ENCODE measurements at places on chromosomes 2 and 18.

- DNase-seq = no peak
Measured at GRCh38 chr2:33116799-33117198, 170.0 kb downstream of the LTBP1 start.

DNA sequence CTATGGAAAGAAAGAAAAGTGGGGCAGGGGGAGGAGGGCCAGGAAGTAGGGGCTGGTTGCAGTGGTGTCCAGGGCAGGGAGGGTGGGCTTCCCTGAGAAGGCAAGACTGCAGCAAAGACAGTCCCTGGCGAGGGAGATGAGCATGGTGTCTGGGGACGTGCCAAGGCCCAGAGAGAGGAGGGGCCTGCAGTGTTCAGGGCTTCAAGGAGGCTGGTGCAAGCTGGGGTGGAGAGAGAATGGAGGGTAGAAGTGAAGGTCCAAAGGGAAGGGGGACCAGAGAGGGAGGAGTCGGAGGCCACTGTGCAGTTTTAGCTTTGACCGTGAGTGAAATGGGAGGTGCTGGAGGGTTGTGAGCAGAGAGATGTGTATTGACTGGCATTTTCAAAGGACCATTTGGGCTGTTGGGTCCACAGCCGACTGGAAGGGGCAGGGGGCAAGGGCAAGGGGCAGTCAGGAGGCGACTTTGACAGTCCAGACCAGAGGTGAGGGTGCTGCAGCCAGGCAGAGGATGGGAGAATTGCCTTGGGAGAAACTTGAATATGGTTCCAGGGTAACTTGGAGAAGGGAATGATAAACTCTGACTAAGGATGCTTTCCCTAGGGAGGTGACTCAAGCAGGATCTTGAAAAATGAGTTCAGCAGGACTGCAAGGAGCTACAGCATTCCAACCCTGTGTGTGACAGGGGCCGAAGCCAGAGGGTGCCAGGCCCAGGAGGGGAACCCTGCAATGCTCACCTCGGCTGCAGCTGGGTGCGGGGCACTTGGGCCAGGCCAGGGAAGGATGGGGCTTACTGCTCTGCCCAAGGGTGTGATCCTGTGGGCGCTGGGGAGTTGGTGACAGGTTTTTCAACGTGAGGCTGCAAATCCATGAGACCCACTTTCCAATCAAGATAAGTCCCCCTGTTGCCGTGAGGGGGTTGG is 177.1 kb upstream of the HAAO start:
- DNase-seq = no peak

GRCh38 chr18:51279367-51279984 is 82.0 kb upstream of the MEX3C start:
- peak; percentile 34 for DNase-seq

DNA sequence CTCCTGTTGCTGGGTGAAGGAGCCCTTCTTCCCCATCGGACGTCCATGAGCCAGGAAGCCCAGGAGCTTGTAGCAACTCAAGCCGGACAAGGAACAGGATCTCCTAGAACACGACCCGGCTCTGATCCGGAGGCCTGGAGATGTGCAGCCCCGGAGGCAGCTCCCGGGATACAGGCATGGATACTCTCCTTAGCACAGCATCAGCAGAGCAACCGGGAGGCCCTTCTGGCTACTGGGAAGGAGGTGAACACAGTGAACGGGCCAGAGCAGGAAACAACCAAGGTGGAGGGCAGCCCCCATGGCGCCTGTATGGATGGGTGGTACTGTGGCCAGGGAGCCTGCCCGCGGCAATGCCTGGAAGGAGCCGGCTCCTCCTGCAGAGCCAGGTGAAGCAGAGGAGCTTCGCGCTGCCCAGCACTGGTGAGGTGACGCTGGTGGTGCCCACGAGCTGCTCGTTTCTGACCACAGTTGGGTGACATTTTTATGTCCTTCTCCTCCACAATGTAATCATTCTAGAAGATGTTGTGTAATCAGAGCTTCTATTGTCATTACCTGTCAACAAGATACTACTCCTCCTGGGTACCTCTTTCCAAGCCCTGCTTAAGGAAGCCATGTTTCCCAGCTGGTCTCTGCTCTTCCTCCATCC is 94.3 kb downstream of the TWIST2 start:
- DNase-seq = no peak

DNA sequence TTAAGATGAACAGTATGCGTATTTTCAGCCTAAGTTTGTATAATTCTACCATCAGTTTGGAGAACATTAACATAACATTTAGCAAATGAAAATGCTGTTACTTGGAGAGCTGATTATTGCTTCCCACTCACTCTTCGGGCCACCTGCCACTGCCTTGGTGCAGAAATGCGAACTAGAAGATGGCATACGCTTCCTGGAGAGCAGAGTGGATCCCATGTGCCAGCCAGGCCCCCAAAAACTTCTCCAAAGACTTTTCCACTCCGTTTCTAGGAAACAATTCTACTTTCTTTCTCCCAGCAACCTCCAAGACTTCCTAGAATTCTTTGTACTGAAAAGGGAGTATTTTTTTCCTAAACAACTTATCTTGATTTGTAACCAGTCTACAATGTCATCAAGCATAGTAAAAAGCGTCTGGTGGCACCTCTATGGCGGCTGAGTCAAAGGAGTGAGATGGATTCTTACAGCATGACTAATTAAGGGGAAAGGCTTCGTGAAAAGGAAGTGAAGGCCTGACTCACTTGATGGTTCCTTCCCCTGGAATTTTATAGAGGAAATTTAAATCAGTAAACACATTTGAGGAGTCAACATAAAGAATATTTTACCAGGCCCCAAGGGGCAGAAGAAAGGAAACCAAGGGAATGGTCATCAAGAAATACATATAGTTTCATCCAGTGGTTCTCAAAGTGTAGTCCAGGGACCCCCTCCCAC is 36.6 kb downstream of the FEZ2 start:
- no peak for DNase-seq

- DNase-seq = no peak
Measured at GRCh38 chr2:168798076-168798887, 4.2 kb upstream of the NOSTRIN start.

GRCh38 chr2:46148369-46148736 is 148.9 kb upstream of the EPAS1 start:
- DNase-seq = no peak

DNA sequence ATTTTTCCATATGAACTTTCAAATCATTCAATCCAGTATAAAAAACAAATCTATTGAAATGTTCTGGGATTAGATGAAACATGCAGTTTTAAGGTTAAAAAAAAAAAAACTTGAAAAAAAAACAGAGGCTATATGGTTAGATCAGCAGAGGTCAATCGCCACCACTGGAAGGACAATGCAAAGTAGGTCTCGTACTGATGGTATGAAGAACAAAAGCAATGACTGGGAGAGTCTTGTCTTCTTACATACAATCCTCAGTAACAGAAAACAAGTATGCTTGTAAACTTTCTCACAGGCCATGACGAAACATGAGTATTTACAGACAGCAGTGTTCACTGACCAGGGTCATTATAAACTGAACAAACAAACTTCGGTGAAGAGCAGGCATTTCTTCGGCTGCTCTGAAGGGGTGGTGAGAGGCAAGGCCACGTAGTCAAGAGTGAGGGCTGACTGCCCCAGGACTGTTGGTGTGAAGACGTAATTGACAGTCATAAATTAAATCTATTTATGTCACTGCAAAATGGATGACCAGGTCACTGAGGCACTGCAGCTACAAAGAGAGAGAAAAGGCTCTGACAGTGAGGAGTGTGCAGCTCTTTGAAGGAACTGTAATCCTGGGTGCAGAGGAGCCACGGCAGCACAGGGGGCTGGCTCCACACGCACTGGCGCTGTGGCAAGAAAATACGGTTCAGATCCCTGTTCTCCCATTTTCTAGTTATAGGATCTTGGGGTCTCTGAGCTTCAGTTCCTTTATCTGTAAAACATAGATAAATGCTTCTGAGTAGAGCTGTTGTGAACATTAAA is 60.0 kb downstream of the NXPH2 start:
- no peak for DNase-seq

DNA sequence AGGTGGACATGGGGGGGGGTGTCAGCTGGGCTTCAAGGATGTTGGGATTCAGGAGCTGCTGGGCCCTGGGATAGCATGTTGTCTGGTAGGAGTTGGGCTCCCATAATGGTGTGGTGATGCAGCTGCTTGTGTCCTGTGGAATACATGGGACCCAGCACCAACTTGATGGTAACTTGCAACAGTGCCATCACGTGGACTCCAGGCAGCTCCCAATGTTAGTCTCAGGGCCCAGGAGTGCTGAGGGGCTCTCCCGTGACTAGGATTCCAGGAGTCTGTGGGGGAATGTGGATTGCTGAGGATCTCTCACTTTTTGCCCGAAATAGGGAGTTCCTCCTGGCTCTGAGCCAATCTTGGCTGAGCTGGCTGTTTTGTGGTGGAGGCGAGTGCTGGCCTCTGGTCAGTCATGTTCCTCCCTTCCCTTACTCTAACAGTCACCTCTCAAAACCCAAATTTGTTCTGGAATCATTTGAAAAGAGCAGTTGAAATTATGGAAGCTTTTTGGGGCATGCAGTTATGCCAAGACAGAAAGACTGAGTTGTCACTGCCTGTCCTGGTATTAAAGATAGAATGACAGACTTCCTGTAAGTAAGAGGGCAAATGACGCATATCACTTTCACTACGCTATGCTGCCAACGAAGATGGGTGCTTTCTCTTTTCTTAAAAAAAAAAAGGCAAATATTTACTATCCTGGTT is 607.1 kb downstream of the ADCYAP1 start:
- DNase-seq = no peak

Measured in GM06990 (cell line).